ENCODE measurements at places on chromosomes 11 and 22. TPM values are rescaled to one million over a fixed set of nuclear protein-coding genes. Genes with fewer than 3 reads are reported as not detected.

GRCh38 chr11:124899383-124900145, 1.9 kb upstream of the ROBO4 start:
- peaks cover 2% of the 10 kb centered on the region for H3K27me3 ChIP-seq
- H3K4me3 ChIP-seq: no peak overlapping the region

DNA sequence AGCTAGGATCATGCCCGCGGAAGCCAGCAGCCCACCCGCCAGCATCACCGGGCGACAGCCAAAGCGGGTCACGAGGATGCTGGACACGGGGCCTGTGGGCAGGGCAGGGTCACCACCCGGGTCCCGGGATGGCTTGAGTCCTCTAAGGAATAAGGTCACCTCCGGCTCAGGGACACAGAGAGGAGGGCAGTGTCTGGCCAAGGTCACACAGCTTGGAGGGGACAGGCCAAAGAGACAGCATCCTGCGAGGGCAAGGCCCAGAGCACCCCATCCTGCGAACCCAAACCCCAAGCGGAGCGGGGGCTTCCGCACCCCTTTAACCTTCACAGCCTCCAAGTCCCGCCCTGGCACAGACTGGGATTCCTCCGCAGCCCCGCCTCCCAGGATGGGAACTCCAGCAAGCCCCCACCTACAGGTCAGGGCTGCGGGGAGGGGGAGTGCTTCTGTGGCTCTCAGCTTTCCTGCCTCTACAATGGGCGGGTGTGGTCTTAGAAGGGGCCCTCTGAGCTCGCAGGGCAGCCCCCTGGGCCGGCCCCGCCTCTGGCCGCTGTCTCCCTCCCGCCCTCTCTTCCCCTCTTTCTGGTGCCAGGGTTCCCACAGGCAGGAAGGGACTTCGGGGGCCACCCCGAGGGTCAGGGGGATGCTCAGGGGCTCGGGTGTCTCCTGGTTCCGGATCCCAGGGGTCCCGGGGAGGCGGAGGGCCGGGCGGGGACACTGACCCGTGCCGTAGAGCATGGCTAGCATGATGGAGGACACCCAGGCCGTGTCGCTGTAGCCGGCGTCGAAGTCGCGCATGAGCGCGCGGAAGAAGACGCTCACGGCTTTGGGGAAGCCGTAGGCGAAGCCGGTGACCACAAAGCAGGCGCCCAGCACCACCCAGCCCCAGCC, 1.8 kb downstream of the SLC16A8 start:
- H3K4me1 ChIP-seq: peaks cover 11% of the 10 kb centered on the region
- H3K27me3 ChIP-seq: peaks cover 5% of the 10 kb centered on the region
- H3K27ac ChIP-seq: no peak overlapping the region

- H3K27ac ChIP-seq: no peak overlapping the region
- no peaks in the 10 kb centered on the region for H3K36me3 ChIP-seq
- H3K4me1 ChIP-seq: no peaks in the 10 kb centered on the region
- no peak for DNase-seq
- no peaks in the 10 kb centered on the region for H3K27me3 ChIP-seq
- no peak overlapping the region for H3K4me3 ChIP-seq
Measured at GRCh38 chr11:92087725-92088537, 136.7 kb upstream of the FAT3 start.

DNA sequence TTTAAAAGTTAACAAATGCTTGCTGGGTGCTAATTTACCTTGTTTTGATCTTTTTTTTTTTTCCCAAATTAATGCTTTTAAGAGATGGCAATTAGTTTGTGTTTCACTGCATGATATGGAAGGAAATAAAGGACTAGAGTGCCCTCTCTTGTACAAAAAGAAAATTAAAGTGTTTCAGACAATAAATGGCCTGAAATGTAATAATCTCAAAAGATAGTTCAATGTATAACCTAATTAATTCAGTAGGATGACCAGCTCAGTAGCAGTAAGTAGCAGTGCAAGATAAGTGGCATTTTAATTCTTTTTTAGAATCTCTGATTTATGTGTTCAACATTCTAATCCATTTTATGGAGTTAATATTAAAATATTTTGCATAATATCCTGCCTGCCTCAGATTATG, 39.9 kb upstream of the MYO18B start:
- no peak overlapping the region for H3K4me3 ChIP-seq
- no peak overlapping the region for H3K27ac ChIP-seq
- DNase-seq: no peak
- H3K36me3 ChIP-seq: no peaks in the 10 kb centered on the region
- no peaks in the 10 kb centered on the region for H3K27me3 ChIP-seq

DNA sequence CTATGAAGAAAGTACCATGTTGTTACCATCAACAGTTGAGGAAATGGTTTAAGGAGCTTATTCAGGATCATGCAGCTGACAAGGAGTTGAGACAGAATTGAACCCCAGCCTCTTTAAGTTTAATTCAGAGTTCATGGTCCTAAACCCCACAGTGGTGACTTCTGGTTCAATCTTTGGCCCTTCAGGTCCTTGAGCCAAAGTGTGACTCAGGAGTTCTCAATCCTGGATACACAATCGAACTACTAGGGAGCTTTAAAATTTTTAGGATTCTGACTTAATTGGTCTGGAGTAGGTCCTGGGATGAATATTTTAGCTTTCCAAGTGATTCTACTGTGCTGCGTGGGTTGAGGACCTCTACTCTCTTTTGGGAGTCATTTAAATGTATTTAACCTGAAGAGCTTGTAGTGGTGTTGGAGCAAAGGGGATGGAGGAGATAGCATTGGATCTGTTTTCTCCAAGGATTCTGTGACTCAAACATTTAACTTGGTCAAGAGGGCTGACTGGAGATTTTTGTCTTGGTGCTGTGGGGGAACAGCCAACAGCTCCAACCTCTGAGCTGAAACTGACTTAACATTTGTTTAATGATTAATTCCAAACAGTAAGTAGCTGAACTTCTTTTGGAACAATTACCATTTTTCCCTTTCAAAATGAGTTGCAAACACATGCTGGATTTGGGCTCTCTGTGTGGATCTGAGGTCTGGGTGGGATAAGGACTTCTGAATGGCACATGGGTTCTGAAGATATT, 80.1 kb downstream of the INSC start:
- H3K4me1 ChIP-seq: no peaks in the 10 kb centered on the region
- no peaks in the 10 kb centered on the region for H3K36me3 ChIP-seq
- no peak overlapping the region for H3K27ac ChIP-seq

DNA sequence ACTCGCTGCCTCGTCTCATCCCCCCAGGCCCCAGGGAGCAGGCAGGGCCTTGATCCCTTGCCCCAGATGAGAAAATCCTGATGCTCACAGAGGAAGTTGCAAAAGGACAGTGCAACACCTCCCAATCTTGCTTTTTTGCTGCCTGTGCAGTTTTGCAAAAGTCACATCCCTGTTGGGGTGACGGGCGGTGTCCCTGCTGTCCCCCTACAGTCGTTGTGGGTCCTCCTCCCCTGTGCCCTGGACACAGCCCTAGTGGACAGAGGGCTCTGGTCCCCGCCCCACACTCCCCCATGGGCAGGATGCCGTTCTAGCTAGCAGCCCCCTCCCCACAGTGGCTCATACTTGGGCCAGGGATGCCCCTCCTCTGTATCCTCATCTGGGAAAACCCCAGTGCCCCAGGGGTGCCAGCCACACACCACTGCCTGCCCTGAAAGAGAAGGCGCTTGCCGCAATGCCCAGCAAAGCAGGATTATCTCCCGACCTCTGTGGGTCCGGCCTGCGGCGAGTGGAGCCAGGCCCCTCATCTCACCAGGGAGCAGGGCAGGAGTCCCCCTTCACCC, 18.4 kb upstream of the CTSD start:
- no peaks in the 10 kb centered on the region for H3K27me3 ChIP-seq
- H3K4me1 ChIP-seq: peaks cover 37% of the 10 kb centered on the region
- no peak overlapping the region for H3K27ac ChIP-seq
- H3K4me3 ChIP-seq: no peak overlapping the region
- no peaks in the 10 kb centered on the region for H3K36me3 ChIP-seq

DNA sequence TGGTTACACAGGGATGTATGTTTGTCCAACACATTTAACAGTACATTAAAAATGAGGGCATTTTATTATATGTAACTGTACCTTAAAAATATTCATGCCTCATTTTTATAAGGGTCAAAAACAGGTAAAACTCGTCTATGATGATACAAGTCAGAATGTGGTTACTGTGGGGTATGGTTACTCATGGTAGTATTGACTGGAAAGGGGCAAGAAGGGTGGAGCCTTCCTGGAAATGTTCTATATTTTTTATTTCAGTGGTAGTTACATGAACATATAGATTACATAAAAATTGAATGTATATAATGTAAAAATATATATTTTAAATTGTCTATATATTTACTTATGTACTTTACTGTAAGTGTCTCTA, 99.8 kb downstream of the STIM1 start:
- peak overlapping the region; percentile 2 for H3K4me3 ChIP-seq
- no peak for DNase-seq
- peaks cover 91% of the 10 kb centered on the region for H3K4me1 ChIP-seq
- no peaks in the 10 kb centered on the region for H3K36me3 ChIP-seq
- H3K27me3 ChIP-seq: no peaks in the 10 kb centered on the region
- H3K27ac ChIP-seq: peak overlapping the region; percentile 77

DNA sequence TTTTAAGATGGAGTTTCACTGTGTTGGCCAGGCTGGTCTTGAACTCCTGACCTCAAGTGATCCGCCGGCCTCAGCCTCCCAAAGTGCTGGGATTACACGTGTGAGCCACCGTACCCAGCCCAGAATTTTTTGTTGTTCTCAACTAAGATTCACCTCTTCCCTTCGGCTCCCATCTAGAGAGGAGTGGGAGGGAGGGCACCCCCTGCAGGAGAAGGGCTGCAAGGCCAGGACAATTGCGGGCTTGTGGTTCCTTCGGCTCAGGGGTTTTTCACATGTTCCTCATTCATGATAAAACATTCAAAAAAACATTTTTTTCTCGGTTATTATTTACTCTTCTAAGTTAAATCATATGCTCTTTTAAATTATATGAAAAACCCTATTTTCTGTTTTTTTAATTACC, 201.1 kb upstream of the LRRC4C start:
- DNase-seq: no peak
- no peaks in the 10 kb centered on the region for H3K27me3 ChIP-seq
- H3K36me3 ChIP-seq: no peaks in the 10 kb centered on the region
- no peak overlapping the region for H3K4me3 ChIP-seq
- no peak overlapping the region for H3K27ac ChIP-seq

- H3K36me3 ChIP-seq: no peaks in the 10 kb centered on the region
- H3K27ac ChIP-seq: no peak overlapping the region
- no peak overlapping the region for H3K4me3 ChIP-seq
- peak; percentile 1 for DNase-seq
- H3K4me1 ChIP-seq: no peaks in the 10 kb centered on the region
Measured at GRCh38 chr11:122215244-122215992, 99.4 kb upstream of the BLID start.

DNA sequence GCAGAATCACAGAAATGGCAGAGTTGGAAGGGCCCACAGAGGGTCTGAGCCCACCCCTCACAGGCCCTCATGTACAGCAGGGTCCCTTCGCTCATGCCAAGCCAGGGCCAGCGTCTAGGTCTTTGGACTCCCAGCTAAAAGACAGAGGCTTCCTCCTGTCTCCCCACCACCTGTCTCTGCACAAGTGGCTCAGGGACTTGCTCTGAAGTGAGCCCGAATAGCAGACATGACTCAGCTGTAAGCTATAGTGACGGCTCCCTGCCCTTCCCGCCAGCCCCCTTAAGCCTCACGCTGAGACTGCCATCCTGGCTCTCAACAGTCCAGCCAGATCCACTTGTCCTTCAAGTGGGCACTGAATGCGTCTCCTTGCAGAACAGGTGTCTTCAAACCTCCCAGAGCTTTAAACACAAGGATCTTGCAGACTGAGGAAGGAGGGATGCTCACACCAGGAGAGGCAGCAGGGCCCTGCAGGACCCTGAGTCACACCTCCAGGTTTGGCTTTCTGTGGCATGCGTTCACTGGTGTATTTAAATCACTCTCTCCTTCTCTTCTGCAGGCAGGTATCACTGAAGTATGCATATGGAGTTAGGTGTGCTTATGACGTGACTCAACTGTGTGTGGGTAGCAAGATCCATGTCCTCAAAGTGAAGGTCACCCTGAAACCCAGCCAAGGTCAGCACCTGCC, 154.9 kb downstream of the CACNA1I start:
- H3K27me3 ChIP-seq: peaks cover 7% of the 10 kb centered on the region
- H3K4me3 ChIP-seq: no peak overlapping the region
- no peaks in the 10 kb centered on the region for H3K4me1 ChIP-seq
- DNase-seq: no peak
- no peak overlapping the region for H3K27ac ChIP-seq

GRCh38 chr11:64441127-64441526, 82.2 kb downstream of the RPS6KA4 start:
- H3K4me3 ChIP-seq: no peak overlapping the region
- peaks cover 6% of the 10 kb centered on the region for H3K27me3 ChIP-seq
- H3K4me1 ChIP-seq: no peaks in the 10 kb centered on the region
- H3K36me3 ChIP-seq: no peaks in the 10 kb centered on the region

The SHANK2 gene
- polyA plus RNA-seq: not detected

The RASD2 gene
- polyA plus RNA-seq: not detected

The PLEKHB1 gene
- 5.8 TPM for polyA plus RNA-seq

The HBE1 gene
- not detected for polyA plus RNA-seq

The SCARF2 gene
- polyA plus RNA-seq: 0.48 TPM

The OR8G5 gene
- polyA plus RNA-seq: not detected

The NRGN gene
- polyA plus RNA-seq: 0.82 TPM

Measured in immature natural killer cell (primary cell).